Activated CD8-positive, alpha-beta T cell treated with anti-CD3 and anti-CD28 coated beads, Interleukin-2, amount 10 ng/mL, durations not matched to agents 7 days and 5 days (primary cell): ENCODE measurements at places on chromosomes 5 and 9. TPM values are rescaled to one million over a fixed set of nuclear protein-coding genes. Genes with fewer than 3 reads are reported as not detected.

The CDH9 gene
- total RNA-seq: not detected

The NIPAL4 gene
- not detected for total RNA-seq

The IL13 gene
- total RNA-seq: 1.6 TPM

The FGF18 gene
- total RNA-seq: not detected

The FCN1 gene
- total RNA-seq: not detected

The UBTD2 gene
- 12.0 TPM for total RNA-seq

The IFNA8 gene
- total RNA-seq: not detected

The F2R gene
- 7.9 TPM for total RNA-seq
